IPS DF 6.9 (cell line): ENCODE measurements at places on chromosomes 6 and 20.

- DNase-seq = no peak
Measured at GRCh38 chr6:42365021-42365420, 86.7 kb downstream of the TRERF1 start.

DNA sequence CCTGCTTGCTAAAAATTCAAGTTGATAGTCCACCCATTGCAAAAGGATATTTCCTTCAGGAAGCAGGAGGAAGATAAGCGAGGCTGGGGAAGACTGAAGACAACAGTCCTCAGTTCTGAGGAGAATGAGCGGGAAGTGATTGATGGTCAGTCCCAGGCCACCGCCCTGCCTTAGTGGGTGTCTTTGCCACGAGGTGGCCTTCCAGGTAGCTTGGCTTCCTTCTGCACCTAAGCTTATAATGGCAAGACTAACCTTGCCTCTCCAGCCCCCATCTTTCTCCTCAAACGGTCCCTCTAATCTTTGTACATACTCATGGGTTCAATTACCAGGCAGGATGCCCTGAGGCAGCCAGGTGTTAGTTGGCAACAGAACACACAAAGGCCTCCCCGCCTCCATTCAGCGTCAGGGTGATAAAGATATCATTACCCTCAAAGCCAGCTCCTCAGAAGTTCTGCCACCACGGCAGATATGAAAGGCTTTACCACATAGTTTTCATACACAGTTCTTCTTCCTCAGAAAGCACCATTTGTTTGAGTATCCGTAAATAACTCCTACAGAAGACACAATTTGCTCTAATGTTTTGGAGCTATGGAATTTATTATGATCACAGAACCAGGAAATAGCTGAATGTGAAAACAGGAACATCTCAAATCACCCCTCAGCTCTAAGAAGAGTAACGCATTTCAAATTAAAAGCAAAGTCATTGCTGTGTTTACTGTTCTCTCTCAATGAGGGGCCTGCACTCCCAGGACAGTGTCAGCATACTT is 249.4 kb downstream of the ATXN1 start:
- no peak for DNase-seq

GRCh38 chr6:123869334-123869733 is 65.7 kb downstream of the NKAIN2 start:
- DNase-seq = no peak

DNA sequence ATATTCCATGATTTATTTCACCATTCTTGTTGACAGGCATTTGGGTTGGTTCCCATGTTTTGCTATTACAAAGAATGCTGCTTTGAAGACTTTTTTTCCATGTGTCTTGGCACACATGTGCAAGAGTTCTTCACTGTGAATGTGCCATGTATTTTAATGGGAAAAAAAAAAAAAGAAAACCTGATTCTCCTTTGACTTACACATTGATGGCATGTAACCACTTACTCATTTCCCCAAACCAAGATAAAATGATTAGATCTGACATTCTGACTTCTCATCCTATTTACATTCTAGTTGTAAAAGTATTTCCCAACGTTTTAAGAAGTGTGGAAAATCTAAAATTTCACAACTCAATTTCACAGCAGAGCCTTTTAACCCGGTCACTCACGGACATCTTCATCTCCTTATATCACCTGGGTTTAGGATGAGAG is 4.4 kb downstream of the CAP2 start:
- no peak for DNase-seq

- DNase-seq = no peak
Measured at GRCh38 chr20:63322146-63322932, 29.4 kb downstream of the COL20A1 start.

DNA sequence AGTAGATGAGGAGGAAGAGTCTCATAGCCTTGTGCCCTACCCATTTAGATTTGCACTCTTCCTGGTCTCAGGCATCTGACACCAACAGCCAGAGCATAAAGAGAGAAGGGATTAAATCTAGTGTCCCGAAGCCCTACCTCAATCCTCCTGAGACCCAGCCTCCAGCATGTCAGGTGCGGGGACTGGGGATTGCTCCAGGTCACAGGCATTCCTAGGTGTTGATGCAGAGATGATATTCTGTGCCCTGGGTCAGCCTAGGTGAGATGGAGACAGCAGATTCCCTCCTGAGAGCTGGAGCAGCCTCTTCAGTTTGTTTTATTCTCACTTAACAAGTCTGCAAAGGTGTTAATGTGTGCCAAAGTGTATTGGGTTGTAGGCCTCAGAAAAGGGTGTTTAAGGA is 89.8 kb downstream of the ANKRD6 start:
- no peak for DNase-seq
